ENCODE measurements at places on chromosomes 16 and 17. TPM values are rescaled to one million over a fixed set of nuclear protein-coding genes. Genes with fewer than 3 reads are reported as not detected.

GRCh38 chr17:17510456-17511292, 14.5 kb upstream of the RASD1 start:
- DNase-seq, result no peak

DNA sequence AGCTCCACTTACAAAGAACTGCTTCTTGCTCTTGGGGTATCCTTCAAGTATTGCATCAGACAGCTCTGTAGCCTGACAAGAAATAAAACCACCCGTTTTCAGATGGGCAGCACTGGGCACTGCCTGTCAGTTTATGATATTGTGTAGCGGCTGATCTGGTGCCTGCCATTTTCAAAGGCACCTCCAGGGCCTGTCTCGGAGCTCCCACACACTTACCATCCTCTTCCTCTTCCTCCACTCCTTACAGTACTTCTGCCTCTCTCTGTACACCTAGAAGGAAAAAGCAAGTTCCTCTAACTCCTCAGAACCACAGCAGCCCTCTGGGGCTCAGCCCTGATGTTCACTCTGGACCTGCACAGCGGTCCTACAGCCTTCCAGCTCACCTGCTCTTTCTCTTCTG, 4.4 kb downstream of the PSMC3IP start:
- no peak for DNase-seq

DNA sequence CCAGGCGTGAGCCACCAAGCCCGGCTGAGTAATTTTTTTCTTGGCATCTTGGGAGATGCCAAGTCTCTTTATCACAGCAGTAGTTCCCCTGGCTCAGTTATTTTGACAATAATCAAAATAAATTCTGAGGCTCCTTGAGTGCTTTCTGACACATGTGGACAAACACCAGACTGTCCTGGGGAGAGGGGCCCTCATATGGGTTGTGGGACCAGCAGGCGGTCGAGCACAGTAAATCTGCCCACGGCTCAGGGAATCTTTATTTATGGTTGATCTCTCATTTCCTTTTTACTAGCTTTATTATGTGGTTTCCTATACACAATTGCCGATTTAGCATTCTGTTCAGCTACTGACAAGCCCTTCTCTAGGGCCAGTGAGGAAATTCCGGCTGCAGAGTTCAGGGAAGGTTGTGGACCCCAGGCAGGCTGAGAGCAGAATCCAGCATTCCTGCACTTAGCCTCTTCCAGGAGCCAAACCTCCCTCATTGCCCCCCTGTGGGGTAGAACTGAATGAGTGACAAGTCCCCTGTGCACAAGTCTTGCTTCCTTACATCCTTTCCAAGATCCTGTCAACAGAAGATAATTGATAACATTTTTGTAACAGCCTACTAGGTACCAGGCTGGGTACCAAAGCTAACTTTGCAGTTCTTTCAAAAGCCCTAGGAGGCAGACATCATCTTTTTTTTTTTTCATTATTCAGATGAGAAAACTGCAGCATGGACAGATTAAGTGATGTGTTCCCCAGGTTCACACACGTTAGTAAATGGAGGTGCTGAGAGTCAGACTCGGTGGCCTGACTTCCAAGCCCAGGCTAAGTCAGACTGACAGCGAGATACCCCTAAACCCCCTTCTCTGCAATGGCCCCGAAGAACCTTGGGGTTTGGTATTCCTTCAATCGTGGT, 40.2 kb downstream of the HS3ST3B1 start:
- peak; percentile 21 for DNase-seq

GRCh38 chr17:8163978-8164814, 1.4 kb upstream of the VAMP2 start:
- DNase-seq, result peak; percentile 22

GRCh38 chr17:14866266-14866665, 398.9 kb downstream of the PMP22 start:
- DNase-seq, result peak; percentile 5

TEX14 gene
- not detected for total RNA-seq

ETV4 gene
- 0.41 TPM for total RNA-seq

ZNF785 gene
- total RNA-seq, result 8.3 TPM

All from fibroblast of the aortic adventitia (primary cell).